Stimulated activated CD8-positive, alpha-beta memory T cell treated with anti-CD3 and anti-CD28 coated beads, Interleukin-4, amount 100 ng/mL, for 48 hours (primary cell): ENCODE measurements at places on chromosomes 5 and 9.
A peak's percentile ranks its signal among the peaks of the same experiment; 100 is the strongest.

DNA sequence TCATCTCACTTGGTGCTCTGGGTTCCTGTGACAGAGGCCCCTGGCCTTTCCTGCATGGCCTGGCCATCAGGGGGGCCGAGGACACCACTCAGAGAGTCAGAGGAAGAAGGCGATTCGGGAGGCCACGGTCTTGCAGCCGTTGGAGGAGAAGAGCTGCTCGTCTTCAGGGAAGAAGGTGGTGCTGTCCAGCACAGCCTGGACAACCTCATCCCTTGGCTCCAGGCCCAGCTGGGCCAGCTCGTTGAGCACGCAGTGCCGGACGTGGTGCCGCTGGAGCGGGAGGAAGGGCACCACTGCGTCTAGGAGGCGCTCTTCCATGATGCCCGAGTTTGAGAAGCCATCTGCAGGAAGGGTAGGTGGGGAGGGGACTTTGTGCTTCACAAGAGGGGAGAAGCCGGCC lies 3.2 kb downstream of the TOR2A start:
- no peak for DNase-seq

- no peak for DNase-seq
These were observed 116.1 kb downstream of the SEMA5A start for GRCh38 chr5:9429691-9430215.

- DNase-seq: no peak
These were observed 106.6 kb upstream of the NMUR2 start for GRCh38 chr5:152511531-152512132.

DNA sequence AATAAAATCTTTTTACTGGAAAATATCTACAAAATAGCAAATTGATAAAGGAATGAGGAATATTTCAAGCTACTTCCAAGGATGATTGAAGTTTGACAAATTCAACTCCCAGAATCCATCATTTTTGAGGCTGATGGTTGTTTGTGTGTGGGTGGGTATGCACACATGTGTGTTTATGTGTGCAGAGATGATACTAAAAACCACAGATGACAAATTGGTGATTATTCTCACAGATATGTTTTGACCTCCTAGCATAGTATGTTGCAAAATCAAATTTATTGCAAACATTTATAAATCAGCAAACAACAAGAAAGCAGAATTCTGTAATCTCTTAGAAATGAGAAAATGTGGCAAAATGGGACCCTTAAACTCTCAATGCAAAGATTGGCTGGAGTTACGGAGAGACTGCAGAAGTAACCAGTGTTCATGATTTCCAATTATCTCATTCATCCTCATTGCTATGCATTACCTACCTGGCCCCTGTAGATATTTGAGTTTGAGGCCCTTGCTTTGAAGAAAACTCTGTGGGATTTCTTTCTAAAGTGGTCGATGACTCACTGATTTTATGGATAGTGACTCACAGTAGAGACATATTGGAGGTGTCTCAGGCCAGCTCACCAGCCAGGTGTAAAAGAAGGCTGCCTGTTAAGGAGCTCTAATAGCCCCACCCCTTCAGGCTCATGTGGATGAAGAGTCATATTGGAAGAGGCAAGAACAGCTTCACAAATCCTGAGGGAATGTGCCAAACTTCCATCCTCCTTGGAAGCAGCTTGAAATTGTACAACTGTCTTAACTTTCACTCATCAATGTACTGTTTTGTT lies 44.6 kb upstream of the TMC1 start:
- peak; percentile 47 for DNase-seq

GRCh38 chr9:83794051-83794450 lies 23.5 kb downstream of the GKAP1 start:
- DNase-seq: no peak

DNA sequence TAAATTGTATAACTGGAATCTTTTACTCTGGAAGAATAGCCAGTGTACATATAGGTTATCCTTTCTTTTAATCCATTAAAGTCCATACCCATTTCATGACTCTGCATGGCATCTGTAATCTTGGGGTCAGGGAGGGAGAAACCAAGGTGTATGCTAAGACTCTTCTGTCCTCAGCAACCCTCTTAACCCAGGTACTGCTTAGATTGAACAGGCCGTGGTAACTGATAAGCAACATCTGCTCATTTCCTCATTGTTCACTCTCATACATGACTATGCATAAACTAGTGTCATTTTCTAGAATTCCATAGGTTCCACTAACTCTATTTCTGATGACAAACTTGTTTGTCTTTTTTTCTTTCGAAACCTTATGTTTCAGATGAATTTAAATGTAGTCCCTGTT lies 69.3 kb upstream of the IFNE start:
- DNase-seq: no peak

GRCh38 chr9:135797507-135798262 lies 95.7 kb downstream of the KCNT1 start:
- DNase-seq: peak; percentile 77

DNA sequence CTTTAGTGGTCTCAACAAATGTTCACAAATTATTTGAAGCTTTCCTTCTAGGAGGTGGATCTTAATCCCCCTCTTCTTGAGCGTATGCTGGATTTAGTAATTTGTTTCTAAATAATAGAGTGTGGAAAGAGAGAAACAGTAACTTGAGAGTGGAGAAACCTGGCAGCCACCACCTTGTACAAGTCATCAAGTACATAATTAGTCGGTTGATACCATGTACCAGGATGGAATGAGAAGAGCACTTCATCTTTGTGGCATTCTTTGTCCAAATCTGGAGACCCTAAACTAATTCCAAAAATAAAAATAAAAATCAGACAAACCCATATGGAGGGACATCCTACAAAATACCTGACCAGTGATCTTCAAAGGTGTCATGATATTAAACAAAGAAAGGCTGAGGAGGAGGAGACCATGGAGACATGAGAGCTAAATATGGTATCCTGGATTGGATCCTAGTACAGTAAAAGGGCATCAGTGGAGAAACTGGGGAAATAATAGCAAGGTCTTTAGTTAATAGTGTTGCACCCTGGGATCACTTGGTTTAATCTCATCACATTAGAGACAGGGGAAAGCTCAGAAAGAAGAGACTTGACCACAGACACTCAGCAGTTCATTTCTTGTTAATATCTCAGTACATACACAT lies 147.9 kb downstream of the ASTN2 start:
- DNase-seq: no peak

DNA sequence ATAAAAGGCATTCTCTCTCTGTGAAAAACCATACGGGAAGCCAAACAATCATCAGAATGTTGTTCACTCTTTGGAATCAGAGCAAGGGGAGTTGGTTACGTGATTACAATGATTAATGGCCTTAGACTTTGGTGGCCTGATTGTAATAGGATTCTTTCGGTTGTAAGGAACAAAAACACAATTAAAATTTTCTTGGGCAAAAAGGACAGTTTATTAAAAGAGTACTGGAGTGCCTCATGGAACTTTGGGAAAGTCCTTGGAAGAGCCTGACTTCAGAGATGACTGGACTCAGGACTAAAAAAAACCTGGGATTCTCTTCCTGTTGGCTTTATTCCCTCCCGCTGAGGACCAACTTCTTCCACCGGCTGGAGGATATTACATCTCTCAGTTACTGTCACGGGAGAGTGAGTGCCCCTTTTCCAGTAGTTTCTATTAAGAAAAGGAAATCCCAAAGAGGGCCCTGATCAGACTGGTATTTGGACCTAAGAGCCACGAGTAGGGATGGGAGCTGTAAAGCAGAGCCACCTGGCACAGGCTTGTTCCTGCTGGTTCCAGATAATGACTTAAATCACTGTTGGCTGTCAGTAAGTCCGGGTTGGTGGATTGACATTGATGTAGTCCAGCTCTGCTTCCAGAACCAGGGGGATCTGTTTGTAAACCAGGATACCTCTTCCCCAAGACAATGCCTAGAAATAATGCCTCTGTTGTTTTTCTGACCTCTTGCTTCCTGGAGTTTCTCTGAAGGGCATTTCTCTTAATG lies 53.9 kb downstream of the CFAP95 start:
- DNase-seq: no peak

DNA sequence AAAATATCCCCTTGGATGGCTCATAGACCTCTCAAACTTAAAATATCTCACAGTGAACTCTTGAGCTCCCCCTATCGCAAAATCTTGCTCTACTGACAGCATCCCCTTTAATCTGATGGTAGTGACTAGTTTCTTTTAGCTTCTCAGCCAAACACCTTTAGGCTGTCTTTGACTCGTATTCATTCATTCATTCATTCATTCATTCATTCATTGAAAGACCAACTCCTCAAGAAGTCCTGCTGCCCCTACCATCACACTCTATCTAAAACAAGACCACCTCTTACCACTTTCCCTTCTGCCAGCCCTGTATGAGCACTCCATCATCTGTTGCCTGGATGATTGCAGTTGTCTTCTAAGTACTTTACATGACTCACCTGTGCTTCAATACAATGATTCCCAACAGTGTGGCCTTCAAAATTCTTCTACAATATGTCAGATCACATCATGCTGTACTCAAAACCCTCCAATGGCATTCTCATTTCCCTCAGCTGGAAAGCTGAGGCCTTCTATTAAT lies 46.8 kb downstream of the ITGA2 start:
- DNase-seq: no peak

- no peak for DNase-seq
These were observed 107.8 kb upstream of the PRLR start for GRCh38 chr5:35338157-35338453.

DNA sequence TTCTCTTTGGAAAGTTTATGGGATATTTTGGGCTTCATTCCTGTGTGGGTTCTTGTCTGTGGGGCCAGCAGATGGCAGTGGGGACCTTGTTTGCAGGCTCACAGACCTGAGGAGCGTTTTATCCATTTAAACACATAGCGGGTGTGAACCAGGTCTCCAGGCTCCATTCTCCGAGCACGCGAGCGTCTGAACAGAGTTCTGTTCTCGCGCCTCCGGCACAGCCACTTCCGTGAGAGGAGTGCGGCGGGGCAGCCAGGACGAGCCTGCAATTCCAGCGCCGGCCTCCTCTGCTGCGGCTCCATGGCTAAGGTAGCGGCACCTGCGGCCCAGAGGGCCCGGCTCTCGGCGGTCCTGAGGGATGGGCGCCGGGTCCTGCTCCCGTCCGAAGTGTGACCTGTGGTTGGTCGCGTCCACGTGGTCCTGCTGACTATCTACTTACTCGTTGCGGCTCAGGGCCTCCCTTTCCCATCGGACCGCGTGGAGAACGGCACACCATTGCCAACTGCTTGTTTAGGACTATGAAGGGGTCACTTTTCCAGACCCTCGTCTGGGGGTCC lies 7.3 kb downstream of the NRARP start:
- DNase-seq: no peak

DNA sequence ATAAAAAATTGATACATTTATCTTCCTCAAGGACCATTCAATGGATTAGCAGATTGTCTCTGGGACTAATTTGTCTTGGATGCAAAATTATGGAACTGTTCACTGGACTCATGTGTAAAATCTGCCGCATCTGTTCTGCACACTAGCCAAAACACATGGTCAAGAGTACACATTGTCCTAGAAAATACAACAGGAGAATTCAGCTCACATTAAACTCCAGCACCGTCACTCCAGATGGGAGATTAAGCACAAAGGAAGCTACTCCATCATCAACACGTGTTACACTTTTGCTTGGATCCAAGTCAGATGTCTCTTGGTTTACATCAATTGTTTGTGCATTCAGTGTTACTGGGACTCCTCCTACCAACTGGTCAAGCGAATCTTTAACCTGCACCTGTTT lies 28.8 kb downstream of the C5 start:
- DNase-seq: no peak

GRCh38 chr9:122367774-122368460 lies 2.9 kb upstream of the PTGS1 start:
- no peak for DNase-seq

DNA sequence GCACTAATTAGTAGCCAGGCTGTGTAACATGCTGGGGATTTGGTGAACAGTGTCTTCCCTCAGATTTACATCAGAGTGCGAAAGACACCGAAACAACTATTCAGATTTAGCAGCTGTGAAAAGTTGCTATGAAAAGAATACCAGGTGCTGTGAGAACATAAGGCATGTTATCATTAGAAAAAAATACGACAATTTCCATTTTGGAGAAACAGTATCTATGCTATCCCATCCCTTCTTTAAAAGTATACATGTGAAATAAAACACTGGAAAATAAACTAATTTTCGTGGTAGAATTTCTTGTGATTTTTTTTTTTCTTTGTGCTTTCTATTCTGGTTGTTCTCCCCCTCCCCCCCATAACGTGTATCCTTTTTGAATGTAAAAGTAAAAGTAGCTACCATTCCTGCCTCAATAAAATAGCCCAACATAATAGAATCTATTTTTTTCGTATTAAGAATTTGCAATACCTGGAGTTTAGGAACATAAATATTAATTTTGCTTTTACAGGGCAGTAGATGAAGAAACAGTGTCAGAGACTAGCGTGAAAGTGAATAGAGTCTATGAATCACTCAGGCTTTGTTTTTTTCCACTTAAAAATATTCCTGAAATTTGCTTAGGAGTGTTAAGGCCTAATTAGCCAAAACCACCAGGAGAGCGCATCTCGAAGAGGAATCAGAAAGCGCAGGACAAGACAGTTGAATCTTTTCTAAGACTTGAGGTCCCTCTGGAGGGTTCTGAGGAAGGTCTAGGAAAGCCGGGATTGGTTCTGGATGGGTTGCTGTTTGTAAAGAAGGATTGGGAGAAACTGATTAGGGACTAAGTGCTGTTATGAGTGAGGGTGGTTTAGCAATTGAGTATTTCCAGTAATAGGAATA lies 813 bp upstream of the SLU7 start:
- no peak for DNase-seq

DNA sequence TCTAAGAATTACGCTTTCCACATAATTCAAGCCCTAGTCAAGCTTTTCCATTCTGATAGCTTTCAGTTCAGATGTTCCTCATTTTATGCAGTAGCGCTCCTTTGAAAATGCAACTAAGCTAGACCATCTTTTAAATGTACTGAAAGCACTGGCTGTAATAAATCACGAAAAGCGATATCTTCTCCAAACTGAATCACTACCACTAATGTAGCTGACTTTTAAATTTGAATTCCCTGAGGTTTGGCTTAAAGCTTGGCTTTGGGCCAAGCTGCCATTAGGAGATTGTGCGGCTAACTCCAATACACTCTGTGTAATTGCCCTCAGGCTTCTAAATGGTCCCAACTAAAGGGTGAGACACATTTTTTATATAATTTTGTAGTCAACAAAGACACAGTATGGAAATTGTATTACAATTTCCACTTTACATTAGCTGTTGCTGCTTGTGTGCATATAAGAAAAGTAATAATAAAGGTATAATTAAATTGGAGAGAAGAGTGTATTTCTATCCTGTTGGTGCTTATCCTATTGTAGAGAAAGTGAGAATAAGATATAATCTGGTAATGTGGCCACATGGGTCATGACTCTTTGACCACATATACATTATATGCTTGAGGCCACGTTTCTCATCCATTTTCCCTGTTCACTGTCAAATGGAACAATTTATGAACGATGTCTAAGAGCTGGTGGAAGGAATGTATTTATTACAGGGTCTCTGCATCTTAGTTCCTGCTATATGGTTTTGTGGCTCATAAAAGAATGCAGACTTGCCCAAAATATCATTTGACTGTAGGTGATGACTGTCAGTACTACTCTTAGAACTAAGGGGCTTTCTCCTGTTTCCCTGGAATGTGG lies 118.7 kb upstream of the TAF11L2 start:
- DNase-seq: no peak
